Activated naive CD4-positive, alpha-beta T cell treated with anti-CD3 and anti-CD28 coated beads, Interleukin-2, amount 10 ng/mL, durations not matched to agents 7 days and 5 days (primary cell): ENCODE measurements at places on chromosomes 1 and 21.

DNA sequence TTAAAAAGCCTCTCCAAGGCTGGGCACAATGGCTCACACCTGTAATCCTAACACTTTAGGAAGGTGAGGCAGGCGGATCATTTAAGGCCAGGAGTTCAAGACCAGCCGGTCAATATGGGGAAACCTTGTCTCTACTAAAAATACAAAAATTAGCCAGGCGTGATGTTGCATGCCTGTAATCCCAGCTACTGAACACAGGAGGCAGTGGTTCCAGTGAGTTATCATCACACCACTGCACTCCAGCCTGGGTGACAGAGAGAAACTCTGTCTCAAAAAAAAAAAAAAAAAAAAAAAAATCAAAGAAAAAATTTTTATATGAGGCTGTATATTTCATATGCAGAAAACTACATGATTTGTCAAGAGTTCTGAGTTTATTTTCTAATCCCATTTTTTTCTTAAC, 1107.1 kb upstream of the TMPRSS15 start:
- DNase-seq = no peak

DNA sequence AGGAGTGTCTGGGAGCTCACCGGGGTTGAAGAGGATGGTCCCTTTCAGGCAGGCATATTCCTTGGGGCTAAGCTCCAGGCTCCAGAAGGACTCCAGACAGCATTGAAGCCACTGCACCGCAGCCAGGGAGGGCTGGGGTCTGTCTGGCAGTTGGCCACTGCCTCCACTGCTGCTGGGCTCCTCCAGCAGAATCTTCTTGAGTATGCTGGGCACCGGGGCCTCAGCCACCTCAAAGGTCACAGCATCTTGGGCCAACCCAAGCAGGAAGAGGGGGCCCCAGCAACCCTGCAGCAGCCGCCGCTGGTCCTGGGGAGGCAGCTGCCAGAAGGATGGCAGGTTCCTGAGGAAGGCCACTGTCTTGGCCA, 404 bp downstream of the NR0B2 start:
- DNase-seq = no peak

- DNase-seq = no peak
Measured at GRCh38 chr1:7784492-7785071, 491 bp downstream of the PER3 start.

DNA sequence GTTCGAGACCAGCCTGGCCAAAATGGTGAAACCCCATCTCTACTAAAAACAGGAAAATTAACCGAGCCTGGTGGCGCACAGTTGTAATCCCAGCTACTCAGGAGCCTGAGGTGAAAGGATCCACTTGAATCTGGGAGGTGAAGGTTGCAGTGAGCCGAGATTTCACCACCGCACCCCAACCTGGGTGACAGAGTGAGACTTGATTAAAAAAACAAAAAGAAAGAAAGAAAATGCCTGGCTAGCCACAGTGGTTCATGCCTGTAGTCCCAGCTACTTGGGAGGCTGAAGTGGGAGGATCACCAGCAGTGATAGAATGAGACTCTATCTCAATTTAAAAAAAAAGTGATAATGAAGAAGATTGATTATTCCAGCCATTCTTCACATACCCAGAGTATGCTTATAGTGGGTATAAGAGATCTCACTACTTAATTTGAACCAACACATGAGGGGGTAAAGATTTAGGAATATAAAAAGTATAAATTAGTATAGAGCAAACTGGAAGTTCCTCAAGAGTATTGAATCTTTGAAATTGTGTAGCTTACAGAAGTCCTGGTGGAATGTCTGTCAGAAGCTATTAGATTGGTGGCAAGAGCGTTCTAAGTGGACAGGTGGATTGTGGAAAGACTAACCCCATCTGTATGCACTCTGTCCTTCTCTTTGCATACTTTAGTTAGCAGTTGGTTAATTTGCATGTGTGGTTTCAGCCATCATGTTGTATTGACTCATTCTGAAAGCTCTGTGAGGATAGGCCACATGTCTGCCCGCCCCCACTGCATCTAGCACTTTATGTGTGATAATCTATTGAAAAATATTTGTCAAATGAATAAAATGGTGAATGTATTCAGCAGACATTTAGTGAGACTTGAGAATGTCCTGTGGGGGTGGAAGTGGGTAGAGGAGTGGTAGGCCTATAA, 25.0 kb downstream of the RLF start:
- peak; percentile 43 for DNase-seq

- no peak for DNase-seq
Measured at GRCh38 chr1:149962736-149963135, 26.1 kb upstream of the MTMR11 start.
